Breast epithelium (tissue), 4 donors: ENCODE measurements at places on chromosomes 11 and 22. TPM values are rescaled to one million over a fixed set of nuclear protein-coding genes. Genes with fewer than 3 reads are reported as not detected.

POU2AF2 gene
- total RNA-seq, result not detected

PGR gene
- 24.9 TPM for total RNA-seq

ADM2 gene
- total RNA-seq, result 0.98 TPM

APLP2 gene
- 305 TPM for total RNA-seq

DEFB131B gene
- not detected for total RNA-seq

NLRX1 gene
- 11.5 TPM for total RNA-seq

DNA sequence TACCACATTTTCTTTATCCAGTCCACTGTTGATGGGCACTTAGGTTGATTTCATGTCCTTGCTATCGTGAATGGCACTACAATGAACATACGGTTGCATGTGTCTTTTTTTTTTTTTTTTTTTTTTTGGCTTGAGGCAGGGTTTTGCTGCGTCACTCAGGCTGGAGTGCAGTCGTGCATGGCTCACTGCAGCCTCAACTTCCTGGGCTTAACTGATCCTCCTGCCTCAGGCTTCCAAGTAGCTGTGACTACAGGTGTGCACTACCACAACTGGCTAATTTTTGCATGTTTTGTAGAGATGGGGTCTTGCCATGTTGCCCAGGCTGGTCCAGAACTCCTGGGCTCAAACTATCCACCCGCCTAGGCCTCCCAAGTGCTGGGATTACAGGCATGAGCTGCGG is 1.5 kb upstream of the CCDC90B start:
- no peak overlapping the region for H3K27ac ChIP-seq
- no peak for DNase-seq
- peaks cover 3% of the 10 kb centered on the region for H3K4me1 ChIP-seq
- H3K36me3 ChIP-seq, result no peaks in the 10 kb centered on the region

DNA sequence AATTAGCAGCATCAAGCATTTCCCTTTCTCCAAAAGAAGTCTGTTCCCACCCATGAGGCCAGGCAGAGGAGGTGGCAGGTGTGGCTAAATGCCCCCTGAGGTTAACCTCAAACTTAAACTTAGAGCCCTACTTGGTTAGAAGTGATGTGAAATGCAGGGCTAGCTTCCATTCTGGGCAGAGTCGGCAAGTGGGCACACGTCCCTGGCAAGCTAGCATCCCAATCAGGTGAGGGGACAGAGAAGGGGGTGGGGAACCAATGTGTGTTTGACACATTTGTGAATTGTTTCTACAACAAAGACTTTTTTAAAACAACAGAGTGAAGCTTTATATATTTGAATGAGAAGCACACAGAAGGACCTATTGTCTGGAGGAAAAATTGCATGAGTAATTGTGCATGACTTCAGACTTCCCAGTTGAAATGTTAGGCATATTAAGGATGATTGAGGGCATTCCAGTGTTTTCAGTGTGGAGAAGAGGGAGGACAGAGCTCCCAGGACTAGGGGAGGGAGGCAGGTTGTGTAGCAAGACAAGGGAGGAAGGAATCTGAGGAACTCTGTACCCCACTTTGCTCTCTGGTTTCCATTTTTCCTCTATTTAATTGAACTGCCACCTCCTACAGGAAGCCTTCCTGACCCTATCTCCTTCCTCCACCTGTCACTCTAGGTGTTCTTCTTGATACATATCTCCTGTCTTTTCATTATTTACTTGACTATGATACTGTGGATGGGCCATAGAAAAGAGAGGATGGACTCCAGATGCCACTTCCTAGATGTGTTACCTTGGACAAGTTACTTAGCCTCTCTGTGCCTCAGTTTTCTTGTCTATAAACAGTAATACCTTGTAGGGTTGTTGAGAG is 83.3 kb upstream of the PICALM start:
- no peaks in the 10 kb centered on the region for H3K27me3 ChIP-seq
- H3K27ac ChIP-seq, result peak overlapping the region; percentile 91
- DNase-seq, result peak; percentile 89

GRCh38 chr11:64561984-64562722 is 28.9 kb upstream of the SLC22A12 start:
- no peaks in the 10 kb centered on the region for H3K4me1 ChIP-seq
- DNase-seq, result no peak
- no peaks in the 10 kb centered on the region for H3K36me3 ChIP-seq
- no peaks in the 10 kb centered on the region for H3K27me3 ChIP-seq

MAJIN gene
- not detected for total RNA-seq

GRCh38 chr11:33412241-33412640 is 155.1 kb downstream of the HIPK3 start:
- H3K36me3 ChIP-seq, result no peaks in the 10 kb centered on the region
- H3K4me3 ChIP-seq, result no peak overlapping the region
- no peak for DNase-seq
- H3K27ac ChIP-seq, result no peak overlapping the region

DNA sequence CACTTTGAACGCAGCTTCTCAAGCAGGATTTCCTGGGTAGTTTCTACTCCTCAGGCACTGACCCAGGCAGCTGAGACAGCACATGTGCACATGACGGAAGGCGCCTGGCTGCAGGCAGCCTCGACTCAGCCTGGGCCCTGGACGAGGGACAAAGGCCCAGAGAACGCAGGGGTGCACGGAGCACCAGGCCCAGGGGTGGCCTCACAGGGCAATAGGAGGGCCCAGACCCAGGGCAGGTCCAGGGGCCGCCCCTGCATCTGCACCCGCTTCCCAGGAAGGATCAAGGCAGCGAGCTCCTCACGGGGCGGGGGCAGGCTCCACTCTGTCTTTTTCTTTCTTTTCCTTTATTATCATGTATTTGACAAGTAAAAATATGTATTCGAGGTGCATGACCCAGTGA is 208.4 kb downstream of the BRD1 start:
- H3K4me1 ChIP-seq, result no peaks in the 10 kb centered on the region
- H3K27me3 ChIP-seq, result no peaks in the 10 kb centered on the region
- H3K36me3 ChIP-seq, result no peaks in the 10 kb centered on the region
- H3K27ac ChIP-seq, result no peak overlapping the region
- DNase-seq, result no peak
- H3K4me3 ChIP-seq, result no peak overlapping the region

GRCh38 chr11:85572056-85572455 is 55.1 kb downstream of the DLG2 start:
- no peak for DNase-seq
- no peak overlapping the region for H3K4me3 ChIP-seq
- H3K27ac ChIP-seq, result no peak overlapping the region

GRCh38 chr22:24580276-24580675 is 12.6 kb downstream of the LRRC75B start:
- H3K4me3 ChIP-seq, result no peak overlapping the region
- no peak for DNase-seq
- H3K27ac ChIP-seq, result no peak overlapping the region
- H3K36me3 ChIP-seq, result no peaks in the 10 kb centered on the region
- no peaks in the 10 kb centered on the region for H3K27me3 ChIP-seq

DNA sequence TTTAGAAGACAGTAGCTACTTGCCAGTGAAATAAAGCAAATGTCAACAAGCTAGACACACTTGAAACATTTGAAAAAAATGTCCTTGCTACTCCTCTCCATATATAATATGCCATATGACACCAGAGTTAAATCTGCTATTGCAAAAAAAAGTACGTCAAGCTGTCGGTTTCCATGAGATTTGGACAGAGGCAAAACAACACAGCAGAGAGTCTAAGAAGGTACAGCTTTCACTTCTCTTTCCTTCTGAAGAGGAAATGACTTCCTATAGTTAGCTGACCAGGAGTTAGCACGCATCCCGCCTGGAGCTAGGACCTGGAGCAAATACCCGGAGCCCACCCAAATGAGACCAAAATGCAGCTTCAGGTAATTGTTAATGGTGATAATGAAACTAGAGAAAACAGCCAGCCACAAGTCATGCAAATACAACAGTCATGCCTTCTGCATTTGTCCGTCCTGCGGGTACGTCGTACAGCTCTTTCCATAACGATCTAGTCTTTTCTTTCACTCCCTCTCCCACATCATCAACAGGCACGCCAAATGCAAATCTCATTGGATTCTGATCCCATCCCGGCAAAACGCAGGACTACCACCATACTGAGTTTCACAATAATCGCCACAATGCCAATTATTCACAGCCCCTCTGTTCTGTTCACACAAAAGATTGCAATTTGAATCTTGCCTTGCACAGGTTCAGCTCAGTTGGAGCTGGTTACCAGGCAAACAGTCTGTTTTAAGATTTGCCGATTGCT is 395.0 kb upstream of the CCDC90B start:
- no peak overlapping the region for H3K27ac ChIP-seq
- no peaks in the 10 kb centered on the region for H3K4me1 ChIP-seq
- peaks cover 2% of the 10 kb centered on the region for H3K27me3 ChIP-seq
- no peaks in the 10 kb centered on the region for H3K36me3 ChIP-seq

OR52H1 gene
- total RNA-seq, result 1.8 TPM

IRAG1 gene
- 13.2 TPM for total RNA-seq

DNA sequence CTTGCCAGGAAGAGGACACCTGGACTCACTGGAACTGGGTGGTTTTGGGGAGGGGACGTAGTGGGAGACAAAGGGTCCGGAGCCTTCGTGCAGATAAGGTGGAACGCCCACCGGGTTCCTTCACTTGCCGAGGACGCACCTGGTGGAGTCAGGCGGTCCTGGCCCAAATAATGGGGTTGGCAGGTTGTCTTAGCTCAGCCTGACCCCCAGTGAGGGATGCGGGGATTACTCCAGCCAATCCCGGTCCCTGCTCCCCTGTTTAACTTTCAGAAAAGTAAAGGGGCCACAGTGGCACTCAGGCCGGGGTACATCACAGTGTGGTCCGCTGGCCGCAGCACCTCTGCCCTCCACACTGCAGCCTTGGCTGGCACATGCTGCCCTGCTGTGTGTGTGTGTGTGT is 18.0 kb downstream of the A4GALT start:
- H3K27ac ChIP-seq, result no peak overlapping the region
- H3K27me3 ChIP-seq, result no peaks in the 10 kb centered on the region
- H3K36me3 ChIP-seq, result no peaks in the 10 kb centered on the region
- H3K4me1 ChIP-seq, result no peaks in the 10 kb centered on the region
- no peak overlapping the region for H3K4me3 ChIP-seq
- no peak for DNase-seq

HINFP gene
- total RNA-seq, result 29.6 TPM

GRCh38 chr11:123122852-123123251 is 60.9 kb upstream of the HSPA8 start:
- H3K27ac ChIP-seq, result peak overlapping the region; percentile 77
- peaks cover 6% of the 10 kb centered on the region for H3K4me1 ChIP-seq
- no peaks in the 10 kb centered on the region for H3K36me3 ChIP-seq
- DNase-seq, result no peak
- no peaks in the 10 kb centered on the region for H3K27me3 ChIP-seq

- no peak overlapping the region for H3K4me3 ChIP-seq
- no peak overlapping the region for H3K27ac ChIP-seq
- no peak for DNase-seq
These were observed 315.7 kb downstream of the MN1 start for GRCh38 chr22:27485842-27486241.

- H3K4me1 ChIP-seq, result peaks cover 12% of the 10 kb centered on the region
- no peaks in the 10 kb centered on the region for H3K36me3 ChIP-seq
- no peak overlapping the region for H3K4me3 ChIP-seq
- no peaks in the 10 kb centered on the region for H3K27me3 ChIP-seq
These were observed 1122.3 kb downstream of the BRD1 start for GRCh38 chr22:48705159-48705916.

CLDN5 gene
- 301 TPM for total RNA-seq

- peaks cover 7% of the 10 kb centered on the region for H3K27me3 ChIP-seq
- no peak overlapping the region for H3K27ac ChIP-seq
- peak overlapping the region; percentile 63 for H3K4me3 ChIP-seq
- H3K4me1 ChIP-seq, result no peaks in the 10 kb centered on the region
These were observed 827 bp downstream of the GSC2 start for GRCh38 chr22:19149047-19149883.
